ENCODE measurements at places on chromosomes 12 and 14.

DNA sequence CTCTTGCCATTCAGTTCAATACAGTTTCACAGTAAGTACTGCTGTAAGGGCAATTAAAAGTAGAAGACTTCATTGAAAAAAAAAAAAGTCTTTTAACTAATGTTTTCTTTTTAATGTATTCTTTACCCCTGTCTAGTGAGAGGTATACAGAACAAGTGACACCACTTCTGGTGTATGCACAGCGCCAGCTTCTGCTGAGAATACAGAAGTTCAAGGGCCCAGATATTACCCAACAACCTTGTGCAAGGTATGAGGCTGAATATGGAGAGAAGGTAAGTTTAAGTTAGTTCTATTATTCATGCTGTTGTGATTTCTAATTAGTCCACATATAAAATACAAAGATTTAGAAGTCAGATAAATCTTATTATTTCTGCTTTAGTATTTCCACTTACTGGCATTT, 168.7 kb downstream of the CFAP54 start:
- DNase-seq, result no peak

DNA sequence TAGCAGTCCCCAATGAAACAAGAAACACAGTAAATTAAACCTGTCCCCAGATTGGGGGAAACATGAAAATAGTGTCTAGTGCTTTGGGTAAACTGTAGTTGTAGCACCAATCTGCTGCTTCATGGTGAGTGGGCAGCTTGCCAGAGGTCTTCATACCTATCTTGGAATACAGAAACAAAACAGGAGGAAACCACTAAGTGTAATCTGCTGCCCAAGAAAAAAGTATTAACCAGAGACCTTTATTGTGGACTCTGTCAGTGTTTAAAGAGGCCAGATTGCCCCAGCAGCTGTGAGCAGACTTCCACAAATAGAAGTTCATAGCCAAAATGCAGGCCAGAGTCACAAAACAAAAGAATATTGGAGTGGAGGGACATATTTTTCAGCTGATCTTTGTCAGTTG, 2.3 kb downstream of the ISCU start:
- no peak for DNase-seq

DNA sequence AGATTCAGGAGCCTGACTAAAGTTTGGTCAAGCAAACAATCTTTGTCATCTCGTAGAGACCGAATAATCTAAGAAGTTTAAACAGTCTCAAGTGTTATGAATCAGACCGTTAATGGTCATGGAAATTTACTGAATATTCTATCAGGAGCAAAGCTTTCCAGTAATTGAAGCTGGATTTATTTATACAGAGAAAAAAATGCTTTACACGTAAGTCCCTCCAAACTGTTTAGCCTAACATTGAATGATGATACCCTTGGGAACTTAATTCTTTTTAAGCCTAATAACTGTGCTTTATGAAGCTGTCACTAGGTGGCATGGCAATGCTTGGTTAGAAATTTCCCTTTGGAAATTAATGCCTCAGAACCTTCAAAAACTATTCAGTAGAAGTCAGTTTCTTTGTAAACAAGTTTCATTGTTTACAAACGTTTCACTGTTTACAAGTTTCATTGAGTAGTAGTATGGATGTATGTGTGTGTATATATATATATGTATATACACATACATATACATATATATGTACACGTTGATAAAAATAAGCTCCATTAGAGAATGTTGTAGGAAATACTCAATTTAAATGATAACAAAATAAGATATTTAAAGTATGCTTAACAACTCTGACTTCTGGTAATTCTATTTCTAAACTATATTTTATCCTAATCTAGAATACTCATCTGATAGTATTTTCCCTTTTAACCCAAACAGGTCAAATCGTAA, 32.1 kb downstream of the DEPDC4 start:
- DNase-seq, result no peak

- no peak for DNase-seq
Measured at GRCh38 chr14:81085596-81085995, 130.2 kb downstream of the TSHR start.

DNA sequence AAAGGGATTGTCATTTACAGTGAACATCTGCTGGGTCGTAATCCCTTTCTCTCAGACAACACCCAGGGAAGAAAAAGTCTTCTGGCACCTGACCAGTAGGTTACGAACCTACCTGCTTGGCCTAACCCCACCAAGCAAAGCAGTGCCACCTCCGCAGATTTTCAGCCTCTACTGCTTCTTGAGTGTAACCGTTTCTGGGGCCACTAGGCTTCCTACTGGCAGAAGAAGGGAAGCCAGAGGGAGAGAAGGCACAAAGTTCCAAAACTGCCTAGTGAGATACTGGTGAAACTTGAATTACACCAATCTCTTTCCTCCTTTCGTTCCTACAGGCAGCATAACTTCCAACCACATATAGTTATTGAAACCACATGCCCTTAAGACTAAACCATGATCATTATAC, 383.6 kb downstream of the BCAT1 start:
- no peak for DNase-seq

DNA sequence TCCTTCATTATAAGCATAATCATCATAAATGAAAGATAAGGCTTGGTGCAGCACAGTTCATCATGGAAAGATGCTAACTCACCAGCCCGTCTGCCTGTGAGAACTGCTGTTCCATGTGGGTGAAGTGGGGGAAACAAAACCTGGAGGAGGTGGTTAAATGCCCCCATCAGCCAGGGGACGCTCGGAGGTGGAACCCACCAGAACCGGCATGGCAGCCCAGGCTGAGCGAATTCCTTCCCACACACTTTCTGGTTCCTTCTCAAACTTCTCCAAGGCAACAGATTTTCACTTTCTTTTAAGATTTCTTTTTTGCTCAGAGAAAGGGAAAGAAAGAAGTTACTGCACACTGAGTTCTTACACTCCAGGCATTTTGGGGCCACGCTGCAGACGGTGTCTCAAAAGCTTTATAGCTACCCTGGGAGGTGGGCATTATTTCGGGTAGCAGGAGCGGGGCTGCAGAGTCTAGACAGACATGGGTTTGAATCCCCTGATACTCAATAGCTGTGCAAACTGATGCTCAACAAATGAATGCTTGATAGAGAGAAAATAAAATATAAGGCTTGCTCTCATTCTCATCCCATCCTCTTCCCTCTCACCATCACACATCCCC, 190.7 kb downstream of the BCL11B start:
- no peak for DNase-seq

DNA sequence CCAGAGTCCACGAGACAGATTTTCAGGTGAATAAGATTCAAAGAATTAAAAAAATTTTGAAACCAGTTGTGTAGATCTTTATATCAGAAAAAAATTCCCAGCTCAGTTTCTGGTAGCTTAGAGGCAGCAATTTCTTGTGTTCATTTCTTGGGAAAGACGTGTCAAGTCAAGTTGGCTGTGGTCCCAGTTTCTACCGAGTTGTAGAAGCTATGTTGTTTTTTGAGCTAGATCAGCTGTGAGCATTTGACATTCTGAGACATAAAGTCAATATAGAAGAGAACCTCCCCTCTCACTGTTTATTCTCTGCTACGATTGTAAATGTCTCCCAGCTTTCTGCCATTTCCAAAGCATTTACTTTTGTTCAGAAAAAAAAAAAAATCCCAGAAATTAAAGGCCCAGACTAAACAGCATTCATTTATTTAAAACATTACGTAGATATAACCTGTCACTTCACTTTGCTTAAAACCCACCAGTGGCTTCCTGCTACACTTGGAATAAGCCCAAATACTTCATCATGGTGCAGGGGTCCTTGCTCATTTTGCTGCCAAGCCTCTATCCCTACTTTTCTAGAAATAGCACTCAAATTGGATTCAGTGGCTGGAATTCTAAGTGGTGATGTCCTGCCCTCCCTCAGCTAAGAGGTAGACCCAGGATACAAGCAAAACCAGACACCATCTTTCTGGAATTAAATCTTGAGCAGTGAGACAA, 20.6 kb upstream of the PYGL start:
- DNase-seq, result no peak

GRCh38 chr12:7096979-7097378, 4.7 kb upstream of the C1R start:
- no peak for DNase-seq

DNA sequence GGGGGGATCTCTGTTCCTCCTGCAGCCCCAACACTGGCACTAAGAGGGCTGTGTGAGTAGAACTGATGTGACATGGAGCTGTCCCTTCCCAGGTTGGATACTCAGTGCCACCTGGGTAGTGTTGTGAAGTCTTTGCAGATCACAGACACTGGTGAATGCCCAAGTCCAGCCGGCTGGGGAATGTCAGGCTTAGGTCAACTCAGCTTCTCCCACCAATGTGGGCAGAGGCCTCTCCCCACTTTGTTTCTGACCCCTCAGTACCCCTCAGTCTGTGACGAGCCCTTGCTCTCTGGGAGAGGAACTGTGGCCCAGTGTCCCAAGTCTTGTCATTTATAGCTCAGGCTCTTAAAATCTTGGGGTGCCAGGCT, 11.3 kb downstream of the SLC25A29 start:
- no peak for DNase-seq

DNA sequence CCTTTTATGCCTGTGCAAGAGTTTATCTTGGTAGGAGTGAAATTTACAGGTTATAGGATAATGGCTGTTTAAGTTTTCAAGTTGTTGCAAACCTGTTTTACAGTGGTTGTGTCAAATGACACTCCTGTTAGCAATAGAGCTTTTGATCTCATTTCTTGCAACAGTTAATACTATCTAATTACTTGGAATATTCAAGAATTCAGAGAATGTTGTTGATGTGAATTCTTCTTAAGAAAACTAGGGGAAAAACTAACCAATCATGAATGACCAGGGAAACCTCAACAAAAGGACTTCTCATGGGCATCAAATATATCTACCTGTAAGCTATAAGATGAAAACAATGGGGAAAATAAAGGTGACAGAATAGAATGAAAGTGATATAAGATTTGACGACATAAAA, 85.0 kb downstream of the IPO8 start:
- DNase-seq, result no peak

GRCh38 chr14:75428230-75429104, 645 bp downstream of the JDP2 start:
- DNase-seq, result no peak

DNA sequence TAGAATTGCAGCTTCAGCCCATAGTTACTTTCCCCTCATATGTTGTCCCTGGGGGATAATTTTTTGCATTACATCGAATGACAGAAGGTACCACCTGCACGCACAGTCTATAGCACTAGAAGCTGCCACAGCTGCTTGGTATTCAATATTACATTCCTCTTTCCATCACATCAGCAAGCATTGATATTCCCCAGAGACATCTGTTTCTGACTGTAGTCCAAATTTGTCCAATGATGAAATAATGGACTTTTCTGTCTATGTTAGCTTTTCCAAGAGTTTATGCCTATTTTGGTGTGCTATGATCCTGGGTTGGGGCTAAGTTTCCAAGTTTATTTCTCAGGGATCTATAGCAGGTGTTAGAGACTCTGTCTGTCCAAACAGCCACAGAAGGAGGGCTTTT, 335.4 kb downstream of the LRIG3 start:
- DNase-seq, result no peak

GRCh38 chr12:51519755-51520154, 71.3 kb upstream of the SCN8A start:
- DNase-seq, result no peak

GRCh38 chr14:78758333-78758732, 588.2 kb downstream of the NRXN3 start:
- no peak for DNase-seq

GRCh38 chr14:102688290-102688689, 89.0 kb upstream of the TRAF3 start:
- DNase-seq, result no peak

DNA sequence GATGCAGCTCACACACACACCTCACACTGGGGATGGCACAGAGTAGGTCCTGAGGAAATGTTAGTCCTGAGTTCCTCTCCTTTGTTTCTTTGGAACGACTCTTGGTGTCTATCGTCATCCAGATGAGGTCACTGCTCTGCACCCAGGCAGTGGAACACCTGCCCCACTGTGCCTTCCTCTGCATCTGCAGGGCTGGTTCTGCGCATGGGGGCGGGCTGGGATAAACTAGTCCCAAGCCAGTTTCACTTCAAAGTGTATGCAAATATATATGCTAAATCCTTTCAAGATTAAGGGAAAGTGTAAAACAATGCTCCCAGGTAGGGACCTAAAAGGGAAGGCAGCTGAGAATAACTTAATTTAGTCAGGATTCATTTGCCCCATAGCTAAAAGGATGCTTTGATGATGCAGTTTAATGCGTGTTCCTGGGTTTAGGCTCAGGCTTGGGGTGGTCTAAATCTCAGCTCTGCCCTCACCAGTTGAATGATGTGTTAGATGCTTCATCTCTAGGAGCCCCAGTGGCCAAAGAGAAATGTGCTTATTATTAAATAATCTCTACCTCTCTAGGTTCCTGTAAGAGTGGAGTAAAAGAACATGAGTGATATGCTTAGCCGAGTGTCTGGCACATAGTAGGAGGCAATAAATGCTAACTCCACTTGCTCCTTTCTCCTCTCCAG, 47.1 kb upstream of the OVCH1 start:
- DNase-seq, result no peak

- no peak for DNase-seq
Measured at GRCh38 chr12:117228239-117228638, 38.0 kb upstream of the FBXO21 start.

GRCh38 chr12:114764510-114764909, 80.5 kb upstream of the TBX3 start:
- DNase-seq, result no peak

GRCh38 chr12:27896419-27896990, 76.0 kb downstream of the PTHLH start:
- DNase-seq, result no peak

GRCh38 chr12:6768990-6769389, 2.8 kb downstream of the PTMS start:
- DNase-seq, result no peak

DNA sequence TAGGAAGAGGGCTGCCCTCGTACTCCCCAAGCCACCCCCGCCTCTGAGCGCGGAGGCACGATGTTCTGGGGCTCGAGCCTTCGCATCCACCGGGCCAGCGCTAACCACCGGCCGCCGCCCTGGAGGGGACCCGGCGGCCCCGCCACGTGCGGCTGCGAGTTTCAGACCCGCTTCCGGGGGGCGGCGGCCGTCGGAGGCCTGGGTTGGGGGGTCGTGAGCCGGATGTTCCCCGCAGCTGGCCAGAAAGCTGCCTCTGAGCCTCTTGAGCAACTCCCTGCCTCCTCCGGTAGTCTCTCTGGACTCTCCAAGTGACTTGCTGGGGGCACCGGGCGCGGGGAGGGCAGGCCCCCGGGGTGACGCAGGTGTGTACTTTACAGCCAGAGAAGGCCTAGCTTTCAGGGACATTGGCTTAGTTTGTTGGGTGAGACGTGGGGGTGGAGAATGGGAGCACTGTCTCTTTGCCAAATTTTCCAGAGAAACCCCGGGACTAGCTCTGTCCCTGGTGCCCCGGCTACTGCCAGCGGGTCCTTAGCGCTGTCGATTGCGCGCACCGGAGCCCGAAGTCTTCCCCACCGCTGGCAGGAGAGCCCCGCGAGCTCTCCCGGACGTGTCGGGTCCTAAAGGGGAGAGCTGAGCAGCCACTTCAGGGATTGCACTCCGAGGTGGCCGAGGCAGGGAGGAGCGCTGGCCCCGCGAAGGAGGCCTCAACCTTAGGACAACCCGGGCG, 15.6 kb downstream of the OTX2 start:
- DNase-seq, result no peak

- DNase-seq, result no peak
Measured at GRCh38 chr12:24078318-24078765, 128.9 kb upstream of the SOX5 start.
